ENCODE measurements at places on chromosomes 2 and 18. TPM values are rescaled to one million over a fixed set of nuclear protein-coding genes. Genes with fewer than 3 reads are reported as not detected.

DNA sequence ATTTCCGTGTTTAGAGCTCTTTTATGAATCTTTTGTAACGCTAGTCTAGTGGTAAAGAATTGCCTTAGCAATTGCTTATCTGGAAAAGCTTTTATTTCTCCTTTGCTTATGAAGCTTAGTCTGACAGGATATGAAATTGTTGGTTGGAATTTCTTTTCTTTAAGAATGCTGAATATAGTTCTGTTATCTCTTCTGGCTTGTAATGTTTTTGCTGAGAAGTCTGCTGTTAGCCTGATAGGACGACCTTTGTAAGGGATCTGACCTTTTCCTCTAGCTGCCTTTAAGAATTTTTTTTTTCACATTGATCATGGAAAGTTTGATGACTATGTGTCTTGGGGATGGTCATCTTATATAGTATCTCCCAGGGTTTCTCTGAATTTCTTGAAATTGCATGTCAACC is 101.1 kb downstream of the TRABD2A start:
- no peak overlapping the region for H3K4me3 ChIP-seq
- no peak for DNase-seq
- no peaks in the 10 kb centered on the region for H3K27me3 ChIP-seq
- H3K27ac ChIP-seq = peak overlapping the region; percentile 79
- peaks cover 37% of the 10 kb centered on the region for H3K4me1 ChIP-seq

DNA sequence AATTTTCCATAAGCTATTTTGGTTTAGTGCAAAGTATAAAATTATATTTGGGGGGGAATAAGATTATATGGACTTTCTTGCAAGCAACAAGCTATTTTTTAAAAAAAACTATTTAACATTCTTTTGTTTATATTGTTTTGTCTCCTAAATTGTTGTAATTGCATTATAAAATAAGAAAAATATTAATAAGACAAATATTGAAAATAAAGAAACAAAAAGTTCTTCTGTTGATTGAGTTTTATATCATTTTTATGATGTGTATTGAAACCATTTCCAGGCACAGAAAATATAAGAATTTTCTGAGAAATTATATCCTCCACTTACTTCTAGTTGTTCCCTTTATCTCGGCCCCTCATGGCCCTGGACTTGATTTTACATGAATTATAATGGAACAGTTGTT is 3.7 kb downstream of the CCL20 start:
- no peak overlapping the region for H3K4me3 ChIP-seq
- peak overlapping the region; percentile 63 for H3K27ac ChIP-seq

GRCh38 chr18:55524353-55525073 is 63.5 kb downstream of the TCF4 start:
- no peak overlapping the region for H3K27ac ChIP-seq
- no peaks in the 10 kb centered on the region for H3K4me1 ChIP-seq
- H3K27me3 ChIP-seq = no peaks in the 10 kb centered on the region
- H3K4me3 ChIP-seq = no peak overlapping the region

DNA sequence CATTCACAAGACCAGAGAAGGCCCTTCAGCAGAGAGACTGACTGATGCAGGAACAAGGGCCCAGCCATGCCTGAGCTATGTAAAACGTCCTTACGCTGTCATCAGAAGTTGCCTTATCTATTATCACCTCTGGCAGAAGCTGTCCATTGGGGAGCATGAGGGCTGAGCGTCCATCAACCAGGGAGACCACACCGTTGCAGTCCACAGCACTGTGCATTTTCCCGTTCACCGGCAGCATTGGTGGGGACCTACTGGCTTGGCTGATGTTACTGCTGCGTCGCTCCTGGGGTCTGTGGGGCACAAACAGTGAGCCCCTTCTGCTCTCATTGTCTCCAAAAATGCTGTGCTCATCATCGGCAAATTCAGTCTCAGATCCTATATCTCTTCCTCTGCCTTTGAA is 91.4 kb downstream of the SCN9A start:
- H3K36me3 ChIP-seq = no peaks in the 10 kb centered on the region
- no peak overlapping the region for H3K27ac ChIP-seq
- H3K27me3 ChIP-seq = no peaks in the 10 kb centered on the region
- DNase-seq = no peak

ANKRD30B gene
- not detected for total RNA-seq

HEATR5B gene
- 41.0 TPM for total RNA-seq

VWA3B gene
- not detected for total RNA-seq

GRCh38 chr2:216694082-216694825 is 1.1 kb downstream of the IGFBP5 start:
- peak overlapping the region; percentile 80 for H3K4me3 ChIP-seq
- no peaks in the 10 kb centered on the region for H3K36me3 ChIP-seq

DNA sequence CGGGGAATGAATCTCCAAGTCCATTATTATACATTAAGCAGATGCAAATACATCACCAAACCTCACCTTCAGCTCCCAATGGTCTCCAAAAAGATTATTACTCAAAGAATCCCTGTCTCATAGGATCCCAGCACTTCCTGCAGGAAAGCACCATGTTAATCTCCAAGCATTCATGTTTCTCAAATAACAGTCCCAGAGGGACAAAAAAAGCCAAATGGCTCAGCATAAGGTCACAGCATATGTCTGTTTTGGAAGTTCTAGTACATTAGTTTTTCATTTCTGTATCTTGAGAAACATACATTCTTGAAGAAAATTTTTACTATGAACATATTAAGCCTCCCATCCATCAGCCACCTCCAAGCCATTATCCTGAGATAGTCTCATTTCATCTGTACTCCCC is 103.3 kb downstream of the METTL4 start:
- H3K27ac ChIP-seq = no peak overlapping the region
- no peaks in the 10 kb centered on the region for H3K36me3 ChIP-seq
- no peak for DNase-seq

HNMT gene
- total RNA-seq = 0.22 TPM

Data from T-cell (primary cell).